Activated naive CD8-positive, alpha-beta T cell treated with anti-CD3 and anti-CD28 coated beads for 36 hours (primary cell): ENCODE measurements at places on chromosomes 7 and 10. TPM values are rescaled to one million over a fixed set of nuclear protein-coding genes. Genes with fewer than 3 reads are reported as not detected.

The SFTPA1 gene
- not detected for total RNA-seq

The SDHAF3 gene
- total RNA-seq: 46.9 TPM

The CDH23 gene
- 1.4 TPM for total RNA-seq

The NPSR1 gene
- total RNA-seq: not detected

The POU6F2 gene
- total RNA-seq: not detected

The SPDYE9 gene
- not detected for total RNA-seq

The MBLAC1 gene
- 3.3 TPM for total RNA-seq

DNA sequence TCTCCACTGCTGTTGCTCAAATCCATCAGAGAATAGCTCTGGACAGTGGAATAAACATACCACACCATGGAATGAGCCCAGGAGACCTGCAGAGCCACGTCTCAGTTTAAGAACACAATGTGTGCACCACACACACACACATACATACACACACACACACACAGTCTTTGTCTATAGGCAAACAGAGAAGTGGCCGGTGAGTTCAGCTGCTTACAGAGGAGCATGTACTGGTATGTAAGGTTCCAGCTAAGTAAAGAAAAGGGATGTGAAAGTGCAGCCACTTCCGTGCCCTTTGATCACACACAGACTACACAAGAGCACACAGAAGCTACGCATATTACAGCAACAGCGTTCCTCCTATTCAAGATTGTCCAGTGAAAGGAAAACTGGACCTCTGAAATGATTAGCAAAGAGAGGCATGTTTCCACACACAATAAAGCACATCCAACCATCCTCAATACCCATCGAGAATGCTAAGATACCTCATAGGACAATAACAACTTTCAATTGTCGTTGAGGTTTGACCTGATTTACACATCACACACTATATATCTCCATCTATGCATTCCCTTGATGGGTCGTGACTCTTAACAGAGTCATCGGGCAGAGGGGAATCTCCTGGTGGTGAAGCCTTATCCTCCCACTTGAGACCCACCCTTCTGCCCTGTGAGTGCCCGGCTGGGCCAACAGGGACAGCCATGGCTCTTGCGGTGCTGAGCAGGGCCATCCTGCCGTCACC lies 23.6 kb downstream of the SLC35B4 start:
- no peaks in the 10 kb centered on the region for H3K4me1 ChIP-seq
- H3K4me3 ChIP-seq: no peak overlapping the region
- peaks cover 23% of the 10 kb centered on the region for H3K36me3 ChIP-seq

GRCh38 chr10:132703419-132704007 lies 82.4 kb downstream of the NKX6-2 start:
- DNase-seq: no peak
- H3K4me1 ChIP-seq: no peaks in the 10 kb centered on the region
- no peak overlapping the region for H3K4me3 ChIP-seq
- no peak overlapping the region for H3K27ac ChIP-seq
- H3K27me3 ChIP-seq: no peaks in the 10 kb centered on the region

DNA sequence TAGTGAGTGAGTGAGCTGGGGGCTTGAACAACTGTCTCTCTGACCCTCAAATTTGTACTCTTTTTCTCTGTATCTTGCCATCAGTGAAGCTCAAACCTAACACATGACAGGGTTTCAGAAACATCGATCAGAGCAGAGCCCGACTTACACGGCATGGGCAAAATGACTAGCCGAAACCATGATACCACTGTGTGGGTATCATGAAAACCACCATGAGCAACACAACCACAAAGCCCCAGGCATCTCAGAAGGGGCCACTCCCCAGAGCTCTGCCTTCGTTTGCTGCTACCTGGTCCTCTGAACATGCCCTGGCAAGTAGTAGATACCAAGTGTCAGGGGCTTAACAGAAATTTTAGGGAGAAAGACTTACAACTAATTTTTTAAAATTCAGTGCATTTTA lies 308.5 kb downstream of the WDR11 start:
- no peak overlapping the region for H3K4me3 ChIP-seq
- no peak overlapping the region for H3K27ac ChIP-seq
- DNase-seq: no peak
- H3K27me3 ChIP-seq: no peaks in the 10 kb centered on the region

DNA sequence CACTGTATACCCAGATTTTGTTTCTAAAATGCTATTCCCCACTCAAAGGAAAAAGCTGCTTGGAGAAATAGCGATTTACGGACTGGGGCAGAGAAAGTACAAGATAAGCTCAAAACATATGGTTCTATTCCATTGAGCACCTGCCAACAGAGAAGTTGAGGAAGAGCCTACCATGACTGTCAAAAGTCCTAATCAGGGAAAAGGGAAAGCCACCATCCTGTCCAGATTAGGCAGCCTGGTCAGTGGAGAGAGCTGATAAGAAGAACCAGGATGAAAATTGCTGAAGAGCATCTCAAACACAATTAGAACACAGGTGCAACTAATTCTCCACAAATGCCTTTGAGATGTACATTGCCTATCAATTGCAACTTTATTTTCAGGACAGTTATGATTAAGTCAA lies 104.1 kb downstream of the MYOF start:
- H3K4me3 ChIP-seq: no peak overlapping the region
- peaks cover 35% of the 10 kb centered on the region for H3K4me1 ChIP-seq
- peaks cover 35% of the 10 kb centered on the region for H3K36me3 ChIP-seq
- no peak overlapping the region for H3K27ac ChIP-seq
- peaks cover 3% of the 10 kb centered on the region for H3K27me3 ChIP-seq

DNA sequence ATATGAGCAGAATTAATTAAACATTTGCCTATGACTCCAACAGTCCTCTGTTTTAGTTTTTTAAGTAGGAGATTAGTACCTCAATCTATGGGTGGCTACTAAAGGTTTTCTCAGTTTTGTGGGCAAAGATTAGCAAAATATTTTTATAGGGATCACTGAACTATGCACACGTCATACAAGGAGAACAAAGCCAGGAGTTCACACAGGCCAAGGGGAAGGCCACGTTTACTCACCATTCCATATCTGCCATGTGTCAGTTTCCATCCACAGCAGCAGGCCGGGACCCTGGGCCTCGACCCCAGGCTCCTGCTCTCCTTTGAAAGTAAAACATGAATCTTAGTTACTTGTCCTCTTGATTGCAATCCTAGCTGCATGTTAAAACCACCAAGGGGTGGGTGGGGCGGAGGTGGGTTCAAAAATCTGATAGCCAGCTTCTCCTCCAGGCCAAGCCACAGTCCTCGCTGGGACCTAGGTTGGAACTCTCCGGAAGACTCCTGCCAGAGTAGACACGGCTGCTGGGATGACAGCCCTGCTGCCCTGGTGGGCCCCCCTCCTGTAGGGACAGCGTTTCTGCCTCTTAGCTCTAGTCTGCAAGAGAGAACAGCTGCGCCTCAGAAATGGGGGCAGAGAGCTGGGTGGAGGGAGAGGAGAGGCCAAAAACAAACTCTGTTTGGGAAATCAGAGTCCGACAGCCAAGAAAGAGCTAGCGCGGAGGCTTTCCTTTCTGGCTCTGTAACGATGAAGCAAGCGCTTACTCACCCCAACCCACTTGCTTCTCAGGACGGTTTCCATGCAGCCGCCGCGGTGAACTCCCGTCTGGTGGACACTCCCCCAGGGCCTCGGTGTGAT lies 35.6 kb downstream of the PITRM1 start:
- no peak for DNase-seq
- no peak overlapping the region for H3K27ac ChIP-seq
- no peaks in the 10 kb centered on the region for H3K4me1 ChIP-seq
- H3K36me3 ChIP-seq: peaks cover 34% of the 10 kb centered on the region
- H3K4me3 ChIP-seq: no peak overlapping the region

GRCh38 chr7:37918526-37918925 lies 1.9 kb upstream of the SFRP4 start:
- peaks cover 18% of the 10 kb centered on the region for H3K4me1 ChIP-seq
- no peak for DNase-seq
- no peak overlapping the region for H3K27ac ChIP-seq
- H3K27me3 ChIP-seq: peaks cover 91% of the 10 kb centered on the region
- no peaks in the 10 kb centered on the region for H3K36me3 ChIP-seq

- H3K27ac ChIP-seq: no peak overlapping the region
- no peaks in the 10 kb centered on the region for H3K4me1 ChIP-seq
- H3K27me3 ChIP-seq: no peaks in the 10 kb centered on the region
- DNase-seq: no peak
- peaks cover 1% of the 10 kb centered on the region for H3K36me3 ChIP-seq
These were observed 111.5 kb downstream of the HDAC9 start for GRCh38 chr7:18607025-18607424.

DNA sequence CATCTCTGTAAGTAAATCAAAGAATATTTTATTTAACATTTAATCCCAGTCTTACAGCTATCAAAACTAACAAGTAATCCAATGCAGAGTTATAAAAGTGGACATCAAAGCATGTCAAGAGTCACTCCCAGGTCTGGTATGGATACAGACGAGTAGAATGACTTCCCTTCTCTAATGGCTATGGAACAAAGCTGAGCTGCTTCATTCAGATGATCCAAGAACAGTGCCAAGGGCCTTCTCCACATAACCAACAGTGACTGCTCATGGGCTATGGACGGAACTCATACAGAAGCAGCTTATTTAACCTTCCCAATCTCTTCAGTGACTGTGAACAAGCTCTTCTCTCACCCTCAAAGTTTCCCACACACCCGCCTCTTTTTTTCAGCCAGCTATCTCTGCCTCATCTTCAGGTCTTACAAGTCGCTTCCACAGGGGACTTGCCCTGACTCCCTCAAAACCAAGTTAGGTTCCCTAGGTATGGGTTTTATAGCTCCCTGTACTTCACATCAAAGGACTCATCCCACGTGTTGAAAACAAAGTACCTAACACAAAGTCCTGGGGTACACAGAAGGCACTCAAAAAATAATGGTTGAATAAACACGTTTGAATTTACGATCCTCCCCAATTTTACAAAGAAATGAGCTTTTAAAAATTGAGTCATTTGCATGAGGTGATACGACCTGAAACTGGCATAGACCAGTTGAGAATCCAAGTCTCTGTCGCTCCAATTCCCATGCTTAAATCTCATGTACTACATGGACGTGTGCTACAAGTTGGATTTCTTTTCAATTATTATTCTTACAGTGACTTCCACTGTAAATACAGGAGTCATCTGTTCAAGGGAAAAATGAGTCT lies 3.1 kb downstream of the USP6NL start:
- no peaks in the 10 kb centered on the region for H3K36me3 ChIP-seq
- no peak for DNase-seq
- H3K4me3 ChIP-seq: no peak overlapping the region
- peaks cover 68% of the 10 kb centered on the region for H3K4me1 ChIP-seq
- H3K27me3 ChIP-seq: peaks cover 3% of the 10 kb centered on the region
- H3K27ac ChIP-seq: no peak overlapping the region

DNA sequence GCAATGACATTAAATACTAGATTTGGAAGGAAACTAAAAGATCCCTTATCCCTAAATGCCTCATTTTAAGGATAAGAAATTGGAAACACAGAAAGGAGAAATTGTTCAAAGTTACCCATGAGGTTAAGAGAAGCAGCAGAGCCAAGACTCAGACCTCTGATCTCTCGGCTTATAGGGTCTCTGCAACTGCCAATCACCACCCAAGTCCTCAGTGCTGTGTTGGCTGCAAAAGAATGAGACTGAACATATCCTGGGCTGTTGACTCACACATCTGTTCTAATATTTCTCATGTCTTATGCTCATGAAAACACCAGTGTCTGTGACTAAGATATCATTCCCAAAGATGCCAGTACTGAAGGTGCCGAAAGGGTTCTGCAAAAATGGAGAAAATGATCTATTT lies 153.3 kb downstream of the XPNPEP1 start:
- no peaks in the 10 kb centered on the region for H3K4me1 ChIP-seq
- no peaks in the 10 kb centered on the region for H3K36me3 ChIP-seq
- no peak for DNase-seq
- peaks cover under 1% of the 10 kb centered on the region for H3K27me3 ChIP-seq
- H3K4me3 ChIP-seq: no peak overlapping the region
- no peak overlapping the region for H3K27ac ChIP-seq

- H3K27ac ChIP-seq: no peak overlapping the region
- H3K36me3 ChIP-seq: no peaks in the 10 kb centered on the region
- no peak for DNase-seq
- no peak overlapping the region for H3K4me3 ChIP-seq
- H3K27me3 ChIP-seq: no peaks in the 10 kb centered on the region
These were observed 25.3 kb downstream of the HK1 start for GRCh38 chr10:69303632-69304051.

GRCh38 chr10:113252650-113253618 lies 299.9 kb upstream of the HABP2 start:
- H3K4me3 ChIP-seq: no peak overlapping the region
- no peaks in the 10 kb centered on the region for H3K4me1 ChIP-seq
- no peaks in the 10 kb centered on the region for H3K27me3 ChIP-seq

GRCh38 chr10:120841522-120842189 lies 9.5 kb upstream of the WDR11 start:
- H3K4me3 ChIP-seq: no peak overlapping the region
- no peaks in the 10 kb centered on the region for H3K27me3 ChIP-seq
- peaks cover 8% of the 10 kb centered on the region for H3K4me1 ChIP-seq
- H3K27ac ChIP-seq: no peak overlapping the region

DNA sequence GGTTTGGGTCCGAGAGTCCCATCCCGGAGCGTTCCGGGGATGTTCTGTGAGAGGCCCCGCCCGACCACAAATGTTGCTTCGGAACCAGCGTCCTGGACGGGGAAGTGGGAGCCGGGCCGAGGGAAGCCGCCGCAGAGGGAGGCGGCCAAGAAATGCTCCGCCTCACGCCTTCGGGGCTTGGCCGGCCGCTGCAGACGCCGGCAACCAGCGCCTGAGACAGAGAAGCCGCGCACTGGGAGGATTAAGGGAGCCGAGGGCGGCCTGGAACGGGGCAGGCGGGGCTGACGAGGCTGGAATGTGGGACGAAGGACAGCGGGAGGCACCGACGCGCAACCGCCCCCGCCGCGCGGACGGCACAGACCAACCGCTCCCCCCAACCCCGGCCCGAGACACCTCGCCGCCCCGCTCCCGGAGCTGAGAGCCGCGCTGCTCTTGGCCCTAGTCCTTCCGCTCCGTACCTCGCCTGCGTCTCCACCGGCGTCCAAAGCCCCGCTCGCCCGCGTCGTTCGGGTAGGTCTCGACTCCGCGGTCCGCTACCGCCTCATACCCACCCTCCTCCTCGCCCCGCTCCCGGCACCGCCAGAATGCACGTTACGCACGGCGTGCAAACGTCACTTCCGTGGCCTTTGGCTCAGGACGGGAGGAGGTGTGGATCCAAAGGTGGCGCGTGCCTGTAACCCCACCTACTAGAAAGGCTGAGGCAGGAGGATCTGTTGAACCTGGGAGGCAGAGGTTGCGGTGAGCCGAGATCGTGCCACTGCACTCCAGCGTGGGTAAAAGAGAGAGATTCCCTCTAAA lies 36.7 kb upstream of the KCTD7 start:
- peak overlapping the region; percentile 95 for H3K27ac ChIP-seq
- peaks cover 8% of the 10 kb centered on the region for H3K36me3 ChIP-seq
- no peaks in the 10 kb centered on the region for H3K27me3 ChIP-seq
- peak overlapping the region; percentile 94 for H3K4me3 ChIP-seq
- peaks cover 43% of the 10 kb centered on the region for H3K4me1 ChIP-seq
